ENCODE measurements at places on chromosomes 6 and 20.
A peak's percentile ranks its signal among the peaks of the same experiment; 100 is the strongest.

DNA sequence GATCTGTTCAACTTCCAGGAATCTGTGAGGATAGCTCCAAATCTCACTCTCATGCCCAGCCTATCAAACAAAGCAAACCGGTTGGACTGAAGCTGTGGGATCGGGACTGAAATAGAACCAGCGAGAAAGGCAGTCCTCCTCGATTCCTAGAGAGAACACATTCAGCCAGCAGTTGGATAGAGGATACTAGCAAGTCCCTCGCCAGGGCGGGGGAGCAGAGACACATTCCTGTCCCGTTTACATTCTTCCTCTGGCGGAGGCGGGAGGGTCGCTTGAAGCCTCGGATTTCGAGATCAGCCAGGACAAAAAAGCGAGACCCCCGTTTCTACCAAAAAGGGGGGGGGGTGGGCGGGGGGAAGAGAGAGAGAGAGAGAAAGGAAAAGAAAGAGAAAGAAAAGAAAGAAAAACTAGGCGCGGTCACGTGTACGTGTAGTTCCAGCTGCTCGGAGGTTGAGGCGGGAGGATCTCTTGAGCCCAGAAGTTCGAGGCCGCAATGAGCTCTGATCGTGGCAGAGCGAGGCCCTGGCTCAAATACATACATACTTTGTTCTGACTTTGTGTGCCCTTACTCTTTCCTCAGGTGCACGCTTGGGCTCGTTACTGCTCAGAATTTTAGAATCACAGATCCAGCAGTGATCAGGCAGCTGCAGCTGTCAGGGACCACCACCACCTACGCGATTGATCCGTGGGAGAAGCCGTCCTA, 19.5 kb downstream of the ZNF311 start:
- DNase-seq: peak; percentile 96

DNA sequence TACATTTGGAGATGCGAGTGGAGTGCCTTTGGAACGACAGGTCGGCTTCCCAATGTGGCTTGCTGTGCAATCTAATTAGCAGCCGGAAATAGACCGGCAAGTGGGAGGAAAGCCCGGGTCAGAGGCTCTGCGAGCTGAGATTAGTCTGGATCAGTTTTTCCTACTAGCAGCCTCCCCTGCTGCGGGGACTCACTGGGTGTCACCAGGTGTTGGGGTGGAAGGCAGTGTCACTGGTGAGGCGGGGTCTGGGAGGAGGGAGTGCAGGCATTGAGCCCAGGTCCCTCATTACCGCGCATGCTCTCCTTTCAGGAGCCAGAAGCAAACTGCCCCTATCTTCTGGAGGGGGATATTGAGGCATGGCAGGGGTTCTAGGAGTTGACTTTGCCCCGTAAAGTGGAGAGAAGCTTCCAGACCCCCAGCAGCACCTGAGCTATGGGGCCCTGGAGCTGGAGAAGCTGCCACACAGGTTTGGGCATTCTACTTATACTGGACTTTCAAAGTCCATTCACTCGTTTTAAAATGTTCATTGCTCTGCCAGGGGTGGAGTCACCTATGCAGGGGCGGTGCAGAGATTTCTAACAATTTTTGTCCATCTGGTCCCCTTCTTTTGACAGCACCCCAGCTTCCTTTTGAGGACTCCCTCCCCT, 11.0 kb downstream of the SULF2 start:
- DNase-seq: no peak

GRCh38 chr20:59145924-59146779, 17.5 kb upstream of the ZNF831 start:
- DNase-seq: no peak

- no peak for DNase-seq
These were observed 103.5 kb upstream of the TRAF3IP2 start for GRCh38 chr6:111709201-111709600.

DNA sequence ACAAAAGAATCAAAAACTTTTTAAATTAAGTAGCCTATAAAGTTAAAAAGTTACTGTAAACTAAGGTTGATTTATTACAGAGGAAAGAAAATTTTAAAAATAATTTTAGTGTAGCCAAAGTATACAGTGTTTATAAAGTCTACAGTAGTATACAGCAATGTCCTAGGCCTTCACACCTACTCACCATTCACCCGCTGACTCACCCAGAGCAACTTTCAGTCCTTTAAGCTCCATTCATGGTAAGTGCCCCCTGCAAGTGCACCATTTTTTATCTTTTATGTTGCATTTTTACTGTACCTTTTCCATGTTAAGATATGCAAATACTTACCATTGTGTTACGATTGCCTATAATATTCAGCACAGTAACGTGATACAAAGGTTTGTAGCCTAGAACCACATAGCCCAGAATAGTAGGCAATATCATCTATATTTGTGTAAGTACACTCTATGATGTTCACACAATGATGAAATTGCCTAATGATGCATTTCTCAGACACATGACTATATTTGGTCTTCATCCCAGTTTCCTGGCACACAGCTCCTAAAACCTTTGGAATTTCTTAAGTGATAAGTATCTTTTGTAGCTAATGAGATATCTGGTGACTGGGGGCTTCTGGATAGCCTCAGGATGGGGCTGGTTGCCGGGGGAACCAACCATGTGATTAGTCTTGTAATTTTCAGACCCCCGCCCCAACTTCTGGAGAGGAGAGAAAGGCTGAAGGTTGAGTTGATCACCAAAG, 111.0 kb downstream of the MRPL14 start:
- no peak for DNase-seq

DNA sequence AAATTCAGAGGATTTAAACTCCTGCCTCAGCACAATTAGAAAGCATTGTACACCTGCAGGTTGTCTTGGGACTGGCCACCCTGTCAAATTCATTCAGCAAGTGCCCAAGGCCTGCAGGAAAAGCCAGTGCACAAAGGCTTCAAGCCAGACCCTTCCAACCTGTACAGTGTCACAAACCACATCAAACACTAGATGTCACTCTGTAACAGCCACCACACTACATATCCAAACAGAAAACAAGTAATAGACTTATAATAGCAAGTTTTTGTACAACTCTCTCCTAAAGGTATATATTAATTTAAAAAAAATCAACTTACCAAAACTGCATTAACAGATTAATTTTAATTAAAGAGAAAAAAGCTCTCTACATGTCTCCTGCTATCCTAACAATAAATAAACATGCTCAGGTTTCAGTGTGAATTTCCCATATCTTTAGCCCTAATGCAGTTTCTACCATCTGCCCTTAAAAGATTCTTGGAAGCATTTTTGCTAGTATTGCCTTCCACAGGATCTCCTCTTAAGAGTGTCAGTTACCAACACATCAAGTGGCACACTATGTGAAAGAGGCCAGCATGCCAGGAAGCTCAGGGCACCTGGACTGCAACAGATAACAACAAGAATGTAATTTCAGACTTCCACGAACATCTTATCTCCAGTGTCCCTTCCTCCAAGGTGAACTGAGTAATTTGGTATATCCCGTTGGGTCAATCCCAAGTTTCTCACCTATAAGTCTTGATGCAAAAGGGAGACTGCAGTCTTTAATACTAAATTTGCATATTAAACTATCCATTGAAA, 47.5 kb downstream of the RALGAPA2 start:
- no peak for DNase-seq

DNA sequence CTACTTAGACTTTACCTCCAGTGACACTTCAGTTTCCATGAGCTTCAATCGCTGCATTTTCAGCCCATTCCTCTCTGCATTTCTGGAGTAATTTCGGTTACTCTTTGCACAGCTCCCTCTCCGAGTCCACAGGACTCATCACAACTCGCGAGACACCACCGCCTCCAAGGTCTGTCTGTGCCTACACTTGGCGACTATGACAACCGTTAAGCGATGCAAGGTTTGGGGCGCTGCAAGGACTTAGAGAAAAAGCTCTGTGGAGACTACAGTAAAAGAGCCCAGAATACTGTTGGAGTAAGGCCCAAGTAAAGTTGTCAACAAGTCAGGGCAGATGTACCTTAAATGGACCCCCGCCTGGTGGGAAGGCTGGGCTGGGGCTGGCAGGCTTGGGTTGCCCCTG, 95.7 kb upstream of the RPS6KA2 start:
- DNase-seq: no peak

DNA sequence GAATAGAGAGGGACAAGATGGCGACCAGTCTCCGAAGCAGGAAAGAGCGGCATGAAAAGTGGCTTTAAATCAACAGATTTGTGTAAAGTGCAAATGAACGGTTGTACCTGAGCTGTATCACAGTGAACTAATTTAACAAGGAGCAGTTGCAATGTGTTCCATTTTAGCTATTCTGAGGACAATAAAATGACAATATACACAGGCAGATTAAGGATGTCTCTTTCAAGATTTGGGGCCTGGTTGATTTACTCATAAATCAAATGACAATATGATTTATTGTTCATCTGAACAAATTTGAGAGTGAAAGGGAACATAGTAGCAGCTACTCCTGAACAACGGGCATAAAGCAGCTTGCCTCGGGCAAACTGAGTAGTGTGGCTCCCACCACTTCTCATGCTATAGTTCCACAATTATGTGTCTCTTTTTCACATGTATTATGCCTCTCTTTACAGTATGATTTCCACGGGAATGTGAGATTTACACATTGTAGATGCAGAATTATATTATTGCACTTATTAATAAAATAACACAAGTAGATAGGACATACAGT, 204.1 kb upstream of the AGPAT4 start:
- DNase-seq: no peak

DNA sequence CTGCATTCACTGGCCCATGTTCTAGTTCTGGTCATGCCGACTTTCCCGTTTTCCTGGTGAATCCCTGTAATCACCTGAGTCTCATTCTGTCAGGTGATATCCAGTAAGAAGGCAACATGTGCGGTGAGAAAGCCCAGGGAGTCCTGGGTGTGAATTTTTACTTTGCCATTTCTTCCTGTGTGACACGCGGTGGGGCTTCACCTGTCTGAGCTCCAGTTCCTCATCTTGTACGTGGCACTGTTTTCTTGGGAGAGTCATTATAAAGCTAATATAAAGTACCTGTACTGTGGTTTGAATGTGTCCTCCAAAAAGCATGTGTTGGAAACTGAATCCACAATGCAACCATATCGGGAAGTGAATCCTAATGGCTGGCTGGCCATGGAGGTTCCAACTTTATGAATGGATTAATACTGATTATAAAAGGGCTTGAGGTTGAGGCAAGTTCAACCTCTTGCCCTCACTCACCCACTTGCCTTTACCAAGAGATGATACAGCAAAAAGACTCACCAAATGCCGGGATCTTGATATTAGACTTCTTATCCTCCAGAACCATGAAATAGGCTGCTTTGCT, 5.1 kb downstream of the HLA-E start:
- DNase-seq: no peak

DNA sequence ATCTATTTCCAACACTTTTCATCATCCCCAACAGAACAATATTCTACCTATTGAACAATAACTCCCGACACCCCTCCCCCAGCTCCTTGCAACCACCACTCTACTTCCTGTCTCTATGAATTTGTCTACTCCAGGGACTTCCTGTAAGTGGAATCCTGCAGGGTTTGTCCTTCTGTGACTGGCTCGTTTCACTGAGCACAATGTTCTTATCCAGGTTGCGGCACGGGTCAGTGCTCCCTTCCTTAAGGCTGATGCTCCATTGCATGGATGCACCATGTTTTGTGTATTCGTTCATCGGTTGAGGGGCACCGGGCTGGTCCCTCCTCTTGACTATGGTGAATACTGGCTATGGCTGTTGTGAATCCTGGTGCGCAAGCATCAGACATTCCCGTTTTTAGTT, 163.2 kb downstream of the TBXT start:
- DNase-seq: no peak

GRCh38 chr6:170147832-170148708, 142.8 kb downstream of the DLL1 start:
- no peak for DNase-seq

Measured in BJ (cell line).